Amygdala (tissue), 56 donors: ENCODE measurements at places on chromosomes 2 and 18.

DNA sequence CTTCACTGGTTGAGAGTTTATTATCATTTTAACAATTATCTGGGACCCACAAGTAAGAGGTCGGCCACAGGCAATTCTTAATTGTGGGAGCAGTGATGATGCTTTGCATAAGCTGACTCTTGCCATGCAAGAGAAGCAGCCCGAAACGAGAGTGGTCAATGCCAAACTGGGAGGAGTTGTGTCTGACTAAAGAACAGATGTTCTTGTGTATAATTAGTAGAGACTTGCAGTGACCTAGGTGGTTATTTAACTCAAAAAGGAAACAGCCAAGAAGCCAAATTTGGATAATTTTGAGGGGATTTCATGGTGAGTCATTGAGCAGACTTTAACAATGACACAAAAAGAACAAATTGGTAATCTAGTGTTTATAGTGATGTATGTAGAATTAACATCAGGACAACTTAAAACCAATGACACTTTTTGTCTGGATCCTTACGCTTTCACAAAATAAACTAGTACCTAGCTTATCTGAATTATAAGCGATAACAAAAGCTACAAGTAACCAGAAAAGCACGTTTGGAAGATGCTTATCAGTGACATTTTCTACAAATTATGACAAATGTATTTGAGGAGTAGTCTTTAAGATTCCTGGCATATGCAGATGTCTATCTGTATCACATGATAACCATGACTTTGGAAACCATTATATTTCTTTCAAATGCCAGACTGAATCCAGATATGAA is 184.7 kb upstream of the DLGAP1 start:
- no peak for DNase-seq

GRCh38 chr18:55405893-55406406 is 182.0 kb downstream of the TCF4 start:
- peak; percentile 59 for DNase-seq

DNA sequence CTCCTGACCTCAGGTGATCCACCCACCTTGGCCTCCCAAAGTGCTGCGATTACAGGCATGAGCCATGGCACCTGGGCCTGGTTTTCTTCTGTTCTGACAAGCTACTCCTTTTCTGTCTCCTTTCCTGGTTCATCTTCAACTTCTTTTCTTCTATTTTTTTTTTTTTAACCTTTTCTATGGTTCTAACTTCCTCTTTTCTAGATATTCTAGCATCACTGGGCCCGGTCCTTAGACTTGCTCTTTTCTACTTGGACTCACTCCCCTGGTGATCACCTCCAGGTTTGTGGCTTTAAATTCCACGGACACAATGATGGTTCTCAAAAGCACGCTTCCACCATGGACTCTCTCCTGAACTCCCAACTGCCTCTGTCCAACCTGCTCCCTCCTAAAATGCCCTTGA is 2.0 kb downstream of the EIF2AK2 start:
- no peak for DNase-seq

DNA sequence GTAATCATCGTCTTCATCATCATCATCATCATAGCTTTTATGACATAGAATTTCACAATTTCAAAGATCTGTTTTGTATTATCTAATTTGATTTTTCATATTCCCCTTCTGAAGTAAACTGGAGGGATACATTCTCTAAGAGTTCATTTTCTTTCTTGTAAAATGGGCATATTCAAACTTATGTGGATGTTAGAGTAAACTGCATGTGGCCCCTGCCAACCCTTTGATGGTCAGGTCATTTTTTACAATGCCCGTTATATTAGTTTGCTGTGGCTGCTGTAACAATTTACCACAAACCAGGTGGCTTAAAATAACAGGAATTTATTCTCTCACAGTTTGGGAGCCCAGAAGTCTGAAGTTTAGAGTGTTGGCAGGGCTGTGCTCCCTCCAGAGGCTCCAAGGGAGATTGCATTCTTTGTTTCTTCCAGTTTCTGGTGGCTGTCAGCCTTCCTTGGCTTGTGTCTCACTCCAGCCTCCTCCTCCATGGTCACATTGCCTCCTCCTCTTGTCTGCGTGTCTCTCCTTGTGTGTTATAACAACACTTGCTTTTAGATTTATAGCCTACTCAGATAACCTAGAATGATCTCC is 127.5 kb upstream of the MMADHC start:
- no peak for DNase-seq

GRCh38 chr2:58762176-58762781 is 521.2 kb upstream of the FANCL start:
- peak; percentile 2 for DNase-seq

DNA sequence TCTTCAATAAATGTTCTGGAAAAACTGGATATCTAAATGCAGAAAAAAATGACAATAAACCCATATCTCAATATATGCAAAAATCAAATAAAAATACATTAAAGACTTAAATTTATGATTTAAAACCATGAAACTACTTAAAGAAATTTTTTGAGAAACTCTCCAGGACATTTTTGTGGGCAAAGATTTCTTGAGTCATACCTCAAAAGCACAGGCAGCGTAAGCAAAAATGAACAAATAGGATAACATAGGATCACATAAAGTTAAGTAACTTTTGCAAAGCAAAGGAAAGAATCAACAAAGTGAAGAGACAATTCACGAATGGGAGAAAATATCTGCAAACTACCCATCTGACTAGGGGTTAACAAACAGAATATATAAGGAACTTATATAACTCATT is 1545.5 kb downstream of the SUCLG1 start:
- no peak for DNase-seq

DNA sequence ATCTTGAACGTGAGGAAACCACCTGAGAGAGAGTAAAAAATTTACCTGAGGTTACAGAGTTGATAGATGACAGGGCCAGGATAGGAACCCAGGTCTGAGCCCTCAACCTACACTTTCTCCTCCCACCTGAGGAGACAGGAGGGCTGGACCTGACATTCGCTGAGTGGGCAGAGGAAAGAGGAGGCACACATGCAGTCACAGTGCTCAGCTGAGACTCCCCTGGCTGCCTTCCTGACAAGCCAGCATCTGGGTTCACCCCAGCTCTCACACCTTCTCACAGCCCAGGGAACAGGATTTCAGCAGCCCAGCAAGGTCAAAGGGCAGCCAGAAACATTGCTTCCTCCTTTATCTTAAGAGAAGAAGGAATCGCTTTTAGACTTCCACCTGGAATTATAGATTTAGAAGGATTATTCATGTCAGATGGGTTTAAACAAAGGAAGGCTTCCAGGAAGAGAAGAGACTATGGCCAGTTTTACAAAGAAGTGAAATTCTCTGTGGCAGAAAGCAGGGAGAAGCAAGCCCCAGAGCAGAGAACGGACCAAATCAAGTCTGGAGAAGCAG is 18.1 kb upstream of the PKDCC start:
- no peak for DNase-seq

DNA sequence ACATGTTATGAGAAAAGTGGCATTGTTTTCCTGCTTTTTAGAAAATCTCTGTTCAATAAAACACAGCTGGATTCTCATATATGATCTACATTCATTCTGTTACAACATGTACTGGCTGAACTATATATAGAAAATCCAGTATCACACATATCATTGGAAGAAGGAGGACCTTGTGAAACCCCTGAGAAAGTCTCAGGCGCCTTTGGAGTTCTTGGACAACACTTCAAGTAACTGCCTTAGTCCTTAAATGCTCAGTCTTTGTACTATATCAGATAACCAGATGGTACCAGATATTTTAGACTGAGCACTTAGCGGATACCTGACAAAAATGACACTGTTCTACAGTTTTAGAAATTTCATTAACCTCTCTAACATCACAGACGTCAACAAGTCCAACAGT is 72.2 kb downstream of the ACVR1 start:
- DNase-seq: no peak

GRCh38 chr2:175630280-175631244 is 371.5 kb downstream of the LNPK start:
- DNase-seq: no peak
